ENCODE measurements at places on chromosomes 12 and 14.
A peak's percentile ranks its signal among the peaks of the same experiment; 100 is the strongest.

DNA sequence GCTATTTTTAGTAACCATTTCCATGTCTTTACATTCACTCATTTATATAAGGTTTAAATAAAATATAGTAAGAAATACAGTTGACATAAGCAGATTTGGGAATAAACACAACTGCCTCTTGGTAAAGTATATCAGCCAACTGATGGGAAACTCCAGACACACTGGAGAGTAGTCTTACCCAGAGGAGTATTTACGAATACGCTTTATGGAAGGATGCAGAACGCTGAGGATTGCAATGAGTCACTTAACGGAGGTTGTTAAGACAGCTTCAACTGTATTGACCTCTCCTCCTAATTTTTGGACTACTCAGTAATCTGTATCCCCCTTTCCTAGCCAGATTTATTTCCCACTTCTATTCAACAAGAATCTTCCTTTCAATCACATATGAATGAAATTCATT lies 6.0 kb downstream of the C2CD5 start:
- no peak for DNase-seq

DNA sequence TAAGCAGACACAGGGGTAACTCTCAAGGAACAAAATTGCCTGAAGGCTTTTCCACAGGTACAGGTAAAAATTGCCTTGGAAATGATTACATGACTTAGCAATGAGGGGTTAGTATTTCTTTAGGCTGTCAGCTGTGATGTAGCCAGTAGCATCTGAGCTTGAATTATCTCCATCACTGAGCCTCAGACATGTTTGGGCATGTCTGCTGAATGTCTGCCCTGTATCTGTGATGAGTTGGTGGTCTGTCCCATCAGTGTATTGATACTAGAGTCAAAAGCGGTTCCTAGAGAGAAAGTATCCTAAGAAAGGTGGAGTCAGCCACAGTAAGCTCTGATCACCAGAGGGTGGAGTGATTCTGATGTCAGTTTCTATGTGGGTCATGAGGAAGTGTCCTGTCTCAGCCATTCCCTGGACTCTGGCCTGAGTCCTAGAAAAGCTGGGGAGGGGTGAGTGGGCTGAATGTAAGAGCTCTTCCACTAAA lies 16.3 kb downstream of the AKAP6 start:
- no peak for DNase-seq

DNA sequence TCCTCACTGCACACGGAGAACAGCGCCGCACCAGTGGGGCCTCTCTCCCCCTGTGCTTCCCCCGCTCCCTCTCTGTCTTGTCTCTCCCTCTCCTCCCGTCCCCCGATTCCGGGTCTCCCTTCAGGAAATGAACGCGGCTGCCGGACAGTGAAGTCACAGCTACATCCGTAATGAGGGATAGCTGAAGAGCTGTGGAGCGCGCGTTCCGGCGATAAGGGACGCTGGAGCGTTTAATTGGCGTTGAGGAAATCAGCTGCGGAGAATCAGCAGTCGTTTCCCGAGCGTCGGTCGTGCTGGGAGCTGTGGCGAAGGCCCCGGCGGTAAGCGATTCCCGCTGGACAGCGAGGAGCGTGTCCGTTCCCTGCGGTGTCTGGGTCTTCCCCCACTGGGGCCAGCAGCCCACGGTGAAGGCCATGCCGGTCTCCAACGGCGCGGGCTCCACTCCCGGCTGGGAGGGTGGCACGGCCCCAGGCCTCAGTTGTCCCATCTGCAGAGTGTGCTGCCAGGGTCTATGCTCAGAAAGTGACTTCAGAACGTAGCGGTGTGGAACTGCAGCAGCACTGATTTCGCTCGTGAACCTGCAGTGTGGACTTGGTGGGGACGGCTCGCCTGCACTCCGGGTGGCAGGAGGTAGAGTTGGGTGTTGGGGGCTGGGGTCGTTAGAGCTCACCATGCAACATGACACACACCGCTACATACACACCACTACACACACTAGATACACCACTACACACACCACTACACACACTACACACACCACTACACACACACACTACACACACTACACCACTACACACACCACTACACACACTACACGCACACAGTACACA lies 10.9 kb downstream of the NOC4L start:
- DNase-seq = no peak

DNA sequence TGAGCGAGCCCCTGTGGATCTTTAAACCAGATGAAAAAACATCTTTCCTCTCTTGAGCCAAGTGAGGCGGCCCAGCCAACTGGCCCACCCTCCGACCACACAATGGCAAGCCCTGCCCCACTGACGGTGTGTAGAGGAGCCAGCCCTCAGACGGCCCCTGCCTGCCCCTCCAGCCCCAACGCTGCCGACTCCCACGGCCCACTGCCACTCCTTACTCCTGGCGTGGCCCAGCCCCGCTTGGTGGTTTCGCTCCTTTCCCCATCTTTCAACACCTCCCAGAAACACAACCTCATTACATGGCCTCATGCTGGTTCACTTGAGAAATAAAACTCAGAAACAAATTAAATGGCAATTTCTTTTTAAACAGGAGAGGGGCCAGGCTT lies 80.6 kb upstream of the DICER1 start:
- no peak for DNase-seq

GRCh38 chr12:27284751-27285150 lies 40.7 kb downstream of the STK38L start:
- no peak for DNase-seq

- no peak for DNase-seq
Observed at GRCh38 chr14:97198813-97199212, 401.6 kb downstream of the VRK1 start.

- DNase-seq = no peak
Observed at GRCh38 chr12:95266254-95266653, 48.6 kb downstream of the VEZT start.

DNA sequence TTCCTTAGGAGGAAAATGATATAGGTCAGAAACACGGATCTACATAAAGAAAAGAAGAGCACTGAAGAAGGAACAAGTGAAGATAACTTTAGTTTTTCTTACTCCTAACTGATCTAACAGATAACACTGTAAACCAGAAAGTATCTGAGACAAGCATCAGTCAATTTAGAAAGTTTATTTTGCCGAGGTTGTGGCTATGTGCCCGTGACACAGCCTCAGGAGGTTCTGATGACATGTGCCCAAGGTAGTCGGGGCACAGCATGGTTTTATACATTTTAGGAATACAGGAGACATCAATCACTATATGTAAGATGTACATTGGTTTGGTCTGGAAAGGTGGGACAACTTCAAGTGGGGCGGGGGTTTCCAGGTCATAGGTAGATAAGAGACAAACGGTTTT lies 23.0 kb downstream of the SAMD15 start:
- no peak for DNase-seq

DNA sequence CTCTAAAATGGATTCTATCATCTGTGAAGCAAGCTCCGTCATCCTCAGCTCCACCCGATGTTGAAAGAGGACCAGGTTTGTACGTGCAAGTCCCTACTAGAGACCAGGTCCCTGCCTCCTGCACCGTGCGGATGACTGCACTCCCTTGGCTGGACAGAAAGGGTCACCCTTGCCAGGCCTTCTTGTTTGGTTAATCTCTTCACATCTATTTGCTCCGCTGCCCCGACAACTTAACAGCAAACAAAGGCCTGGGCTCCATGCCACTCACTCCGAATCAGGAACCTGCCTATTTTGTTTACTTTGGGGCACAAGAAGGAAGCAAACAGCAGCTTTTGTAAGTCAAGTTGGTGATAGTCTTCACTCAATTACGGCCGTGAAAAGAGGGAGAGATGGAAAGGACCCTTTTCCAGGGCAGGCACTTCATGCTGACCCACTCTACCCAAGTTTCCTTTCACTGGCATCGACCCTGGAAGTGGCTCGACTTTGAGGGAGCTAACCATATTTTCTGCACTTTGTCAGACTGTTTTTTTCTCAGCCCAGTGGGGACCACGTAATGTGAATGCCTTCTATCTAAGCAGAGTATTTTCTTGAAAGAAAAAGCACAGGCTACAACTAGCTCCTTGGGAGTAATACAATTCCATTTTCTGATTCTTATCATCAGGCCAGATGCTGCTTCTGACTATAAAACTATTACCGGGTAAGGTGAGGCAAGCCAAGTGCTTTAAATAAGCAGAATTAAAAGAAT lies 202.6 kb downstream of the FOXN3 start:
- no peak for DNase-seq

DNA sequence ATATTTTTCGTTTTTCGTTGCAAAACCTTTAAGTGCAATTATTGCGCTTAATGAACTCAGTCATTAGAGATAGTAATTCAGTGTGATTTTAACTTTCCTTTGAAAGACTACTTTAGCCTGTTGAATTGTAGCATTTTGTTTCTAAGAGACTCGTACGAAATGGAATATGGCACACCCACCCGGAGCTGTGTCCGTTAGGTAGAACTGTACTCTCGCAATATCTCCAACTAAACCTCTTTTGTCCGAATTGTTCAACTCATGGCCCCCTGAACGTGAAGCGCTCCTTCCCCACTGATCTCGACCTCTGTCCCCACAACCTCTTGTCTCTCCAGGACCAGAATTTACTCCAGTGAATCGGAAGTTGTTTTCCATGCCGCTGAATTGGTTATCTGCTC lies 800 bp downstream of the PCNX4 start:
- DNase-seq = no peak

DNA sequence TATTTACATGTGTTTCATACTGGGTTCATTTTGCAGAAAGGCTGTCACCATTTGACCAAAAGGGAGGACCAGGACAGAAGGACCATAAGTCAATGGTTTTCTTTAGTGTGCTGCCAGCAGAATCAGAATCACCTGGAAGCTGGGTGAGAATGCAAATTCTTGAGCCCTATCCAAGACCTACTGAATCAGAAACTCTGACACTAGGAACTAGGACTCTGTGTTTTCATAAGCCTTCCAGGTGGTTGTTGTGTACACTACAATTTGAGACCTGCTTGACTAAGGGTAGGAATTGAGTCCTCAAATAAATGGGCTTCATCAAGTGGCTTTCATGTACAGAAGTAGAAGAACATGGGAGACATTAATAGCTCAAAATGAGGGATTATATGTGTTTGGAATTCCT lies 32.2 kb downstream of the PDE6H start:
- no peak for DNase-seq

GRCh38 chr14:102415671-102416070 lies 52.9 kb downstream of the TECPR2 start:
- DNase-seq = no peak

- DNase-seq = peak; percentile 6
Observed at GRCh38 chr12:52203079-52203921, 11.5 kb upstream of the KRT80 start.

GRCh38 chr12:96448300-96448699 lies 41.1 kb upstream of the CFAP54 start:
- peak; percentile 48 for DNase-seq

DNA sequence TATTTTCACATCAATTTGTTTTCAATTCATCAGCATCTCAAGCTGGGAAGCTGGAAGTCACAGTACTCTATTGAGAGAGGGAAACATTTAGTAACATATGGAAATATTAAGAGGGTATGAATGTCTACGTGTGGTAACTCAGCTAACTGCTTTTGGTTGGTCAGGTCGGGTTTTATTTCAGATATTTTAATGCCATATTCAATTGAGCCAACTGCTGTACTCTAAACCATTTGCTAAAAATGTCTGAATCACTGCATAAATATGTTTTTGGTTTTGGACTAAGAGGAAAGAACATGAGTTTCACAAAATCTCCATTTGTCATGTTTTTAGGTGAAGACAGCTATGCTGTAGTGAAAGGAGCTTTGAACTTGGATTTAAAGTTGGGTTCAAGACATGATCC lies 18.9 kb upstream of the PPFIBP1 start:
- DNase-seq = no peak

DNA sequence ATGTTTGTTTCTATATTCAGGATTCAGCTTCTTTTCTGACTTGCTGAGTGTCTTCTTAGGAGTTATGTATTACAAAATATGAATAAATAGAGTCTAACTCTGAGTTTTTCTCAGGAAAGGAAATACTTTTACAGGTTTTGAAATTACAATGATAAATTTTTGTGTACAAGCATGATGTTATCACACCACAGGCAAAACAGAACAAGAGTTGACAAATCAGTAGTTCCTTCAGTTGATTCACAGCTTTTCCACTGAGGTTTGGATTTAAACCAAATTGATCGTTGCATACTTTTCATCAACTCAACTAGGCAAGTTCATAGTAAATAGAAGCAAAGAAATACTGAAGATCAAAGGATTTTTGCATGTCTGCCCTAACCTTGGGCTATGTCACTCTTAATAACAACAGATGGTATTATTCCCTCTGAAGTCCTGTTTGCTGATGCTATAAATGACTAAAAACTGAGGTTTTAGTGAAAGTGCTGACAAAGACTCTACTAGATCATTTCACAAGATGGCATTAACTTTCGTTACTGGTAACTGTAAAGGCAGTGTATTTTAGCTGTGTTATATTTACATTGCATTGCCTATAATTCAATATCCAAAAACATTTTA lies 520.2 kb downstream of the FLRT2 start:
- no peak for DNase-seq

DNA sequence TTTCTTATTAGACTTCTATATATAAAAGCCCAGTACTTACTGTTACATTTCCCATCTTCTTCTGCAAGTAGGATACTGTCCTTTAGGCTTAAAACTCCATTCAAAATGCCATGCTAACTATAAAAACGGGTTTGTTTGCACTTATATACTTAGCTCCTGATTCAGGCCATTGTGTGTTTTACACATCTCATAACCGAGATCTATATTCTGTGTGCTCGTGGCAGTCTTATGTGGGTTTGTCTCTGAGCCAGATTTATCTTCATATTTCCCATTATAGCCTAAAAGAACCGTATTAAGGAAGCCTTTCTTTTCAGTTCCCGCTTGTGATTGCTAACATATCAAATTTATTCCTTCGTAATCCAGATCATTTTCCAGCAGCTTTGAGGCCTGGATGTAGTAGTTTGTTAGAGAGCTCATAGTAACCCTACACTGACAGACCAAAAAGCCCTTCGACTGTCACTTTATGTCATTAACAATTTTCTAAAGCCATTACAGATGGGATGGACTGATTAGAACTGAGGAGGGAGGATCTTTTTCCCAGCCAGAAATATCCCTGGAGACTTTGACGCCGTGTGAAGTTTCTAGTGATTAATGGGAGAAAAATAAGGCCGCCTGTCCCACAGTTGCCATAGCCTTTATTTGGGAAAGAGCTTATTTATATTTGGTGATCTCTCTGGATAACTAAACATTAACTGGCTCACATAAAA lies 508.5 kb downstream of the FOXG1 start:
- DNase-seq = no peak

DNA sequence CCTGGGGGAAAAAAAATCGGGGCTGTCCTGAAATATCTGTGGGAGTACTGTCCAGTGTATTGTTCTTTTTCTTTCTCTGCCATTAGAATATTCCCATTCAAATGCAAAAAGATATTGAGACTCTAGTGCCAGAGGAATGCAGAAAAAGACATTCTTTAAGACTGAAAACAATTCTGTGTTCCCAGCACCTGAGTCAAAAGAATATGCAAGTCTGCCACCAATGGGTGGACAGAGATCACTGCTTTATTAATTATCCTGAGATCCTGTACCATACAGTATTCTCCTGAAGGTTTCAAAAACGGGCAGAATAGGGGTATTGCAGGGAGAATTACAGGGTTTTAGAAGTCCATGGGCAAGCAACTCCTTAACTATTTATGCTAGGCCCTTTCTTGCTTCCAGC lies 361.8 kb downstream of the C12orf50 start:
- no peak for DNase-seq
